NCI-H774 (cell line): ENCODE measurements at places on chromosomes 5 and 9.
A peak's percentile ranks its signal among the peaks of the same experiment; 100 is the strongest.

DNA sequence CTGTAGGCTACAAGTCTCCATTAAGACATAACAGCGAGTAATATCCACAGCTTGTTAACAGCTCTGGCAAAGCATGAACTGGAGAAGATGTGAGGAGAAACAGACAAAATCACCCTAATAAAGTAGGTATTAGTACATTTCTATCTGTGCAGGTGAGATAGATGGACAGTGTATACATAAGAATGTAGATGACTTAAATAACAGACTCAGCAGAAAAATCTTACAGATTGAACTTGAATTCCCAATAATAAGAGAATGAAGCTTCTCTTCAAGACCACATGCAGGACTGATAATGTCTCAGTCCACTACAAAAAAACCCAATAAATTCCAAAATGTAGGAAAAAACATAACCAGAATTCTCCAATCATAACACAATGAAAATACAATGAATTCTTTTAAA is 153.0 kb downstream of the IRX2 start:
- DNase-seq = no peak

DNA sequence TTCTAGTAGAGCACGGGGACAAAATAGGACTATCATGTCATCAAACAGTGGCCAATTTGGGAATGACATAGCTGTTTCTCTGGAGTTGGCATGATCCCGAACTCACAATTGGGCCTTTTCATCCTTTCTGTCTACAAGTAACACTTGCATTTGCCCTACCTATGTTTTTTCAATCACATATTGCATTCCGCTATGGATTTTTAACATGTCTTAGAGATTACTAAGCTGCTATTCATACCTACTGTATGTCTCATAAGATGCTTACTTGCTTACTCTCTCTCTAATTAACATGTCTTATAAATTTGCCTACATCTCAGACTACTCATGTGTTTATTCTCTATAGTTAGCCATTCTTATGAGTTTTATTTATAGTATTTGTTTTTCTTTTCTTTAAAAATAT is 341.2 kb upstream of the CTNND2 start:
- no peak for DNase-seq

DNA sequence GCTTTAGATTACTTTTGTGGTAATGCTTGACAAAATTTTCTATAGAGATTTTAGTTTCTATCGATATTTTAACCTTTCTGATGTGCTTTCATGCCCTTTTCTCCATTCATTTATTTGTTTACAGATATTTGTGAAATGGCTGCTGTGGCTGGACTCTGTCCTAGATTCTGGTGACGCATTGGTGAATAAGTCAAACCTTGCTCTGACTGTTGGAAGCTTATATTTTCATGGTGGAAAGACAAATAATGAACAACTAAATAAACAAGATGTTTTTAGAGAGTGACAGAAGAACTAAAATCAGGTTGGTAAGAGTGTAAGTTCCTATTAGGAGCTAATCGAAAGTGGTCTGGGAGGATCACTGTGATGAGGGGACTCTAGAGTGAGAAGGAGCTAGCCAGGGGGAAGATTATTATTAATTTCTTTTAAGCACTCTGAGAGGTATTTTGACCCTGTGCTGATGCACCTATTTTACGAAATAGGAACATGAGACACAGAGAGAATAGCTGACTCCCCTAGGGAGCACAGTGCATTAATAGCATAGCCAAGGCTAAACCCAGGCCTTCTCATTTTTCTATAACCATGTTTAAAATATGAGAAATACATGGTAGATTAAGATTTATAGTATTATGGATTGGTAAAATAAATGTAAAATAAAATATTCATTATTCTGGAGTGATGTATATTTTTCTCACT is 411.9 kb upstream of the ARRDC3 start:
- DNase-seq = no peak

DNA sequence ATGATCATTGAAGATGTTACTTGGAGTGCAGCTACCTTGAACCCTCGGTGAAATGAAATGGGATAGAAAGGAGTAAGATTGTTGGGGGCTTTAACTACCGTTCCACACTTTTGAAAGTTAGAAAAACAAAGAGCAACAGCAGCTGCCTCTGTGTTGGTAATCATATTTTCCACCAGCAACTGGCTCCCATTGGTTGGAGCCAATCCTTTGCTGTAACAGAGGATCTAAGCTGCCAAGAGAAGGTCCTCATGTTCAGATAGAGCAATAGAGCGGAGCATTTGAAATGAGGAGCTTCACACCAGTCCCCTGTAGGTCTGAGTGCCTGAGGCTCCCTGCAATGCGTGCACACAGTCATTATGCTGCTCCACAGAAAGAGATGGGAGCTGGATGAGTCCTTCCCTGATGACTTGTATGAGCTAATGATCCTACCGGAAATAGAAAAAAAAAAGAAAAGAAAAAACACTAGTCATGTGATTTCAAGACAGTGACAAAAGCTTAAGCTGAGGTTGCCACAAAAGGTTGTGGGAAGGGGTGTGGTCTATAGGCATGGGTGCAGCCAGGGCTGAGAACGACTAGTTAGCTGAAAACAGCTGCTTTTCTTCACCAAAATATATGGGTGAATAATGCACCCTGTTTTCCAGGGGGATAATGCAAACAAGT is 300.7 kb downstream of the MLLT3 start:
- DNase-seq = no peak

GRCh38 chr5:180592176-180592575 is 877 bp upstream of the SCGB3A1 start:
- no peak for DNase-seq

GRCh38 chr5:89293810-89294209 is 410.8 kb upstream of the MEF2C start:
- DNase-seq = no peak

GRCh38 chr5:36200513-36200912 is 41.2 kb downstream of the NADK2 start:
- DNase-seq = no peak

DNA sequence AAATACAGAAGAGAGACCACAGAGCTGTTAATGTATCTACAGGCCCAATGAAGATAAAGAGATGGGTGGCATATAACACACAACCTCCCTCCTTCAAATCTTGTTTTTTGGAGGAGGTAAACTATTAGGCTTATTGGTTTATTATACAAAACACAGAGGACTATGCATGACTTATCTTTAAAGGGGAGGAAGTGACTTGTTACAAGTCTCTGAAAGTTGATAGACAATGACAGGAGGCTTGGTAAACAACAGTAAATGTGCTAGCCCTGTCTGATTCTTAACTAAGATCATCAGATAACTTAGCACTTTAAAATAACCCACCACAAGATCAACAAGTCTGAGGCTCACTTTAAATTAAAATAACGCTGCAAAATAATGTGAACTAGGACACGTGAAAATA is 219.0 kb downstream of the MLLT3 start:
- DNase-seq = no peak

DNA sequence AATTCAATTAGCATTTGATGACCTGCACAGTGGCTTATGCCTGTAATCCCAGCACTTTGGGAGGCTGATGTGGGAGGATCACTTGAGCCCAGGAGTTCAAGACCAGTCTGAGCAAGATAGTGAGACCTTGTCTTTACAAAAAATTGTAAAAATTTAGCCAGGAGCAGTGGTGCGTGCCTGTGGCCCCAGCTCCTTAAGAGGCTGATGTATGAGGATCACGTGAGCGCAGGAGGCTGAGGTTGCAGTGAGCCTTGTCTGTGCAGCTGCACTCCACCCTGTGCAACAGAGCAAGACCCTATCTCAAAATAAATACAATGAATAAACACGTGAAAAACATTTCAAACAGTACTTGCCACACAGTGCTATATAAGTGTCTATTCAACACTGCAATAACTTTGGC is 4.2 kb downstream of the ABCA1 start:
- no peak for DNase-seq

DNA sequence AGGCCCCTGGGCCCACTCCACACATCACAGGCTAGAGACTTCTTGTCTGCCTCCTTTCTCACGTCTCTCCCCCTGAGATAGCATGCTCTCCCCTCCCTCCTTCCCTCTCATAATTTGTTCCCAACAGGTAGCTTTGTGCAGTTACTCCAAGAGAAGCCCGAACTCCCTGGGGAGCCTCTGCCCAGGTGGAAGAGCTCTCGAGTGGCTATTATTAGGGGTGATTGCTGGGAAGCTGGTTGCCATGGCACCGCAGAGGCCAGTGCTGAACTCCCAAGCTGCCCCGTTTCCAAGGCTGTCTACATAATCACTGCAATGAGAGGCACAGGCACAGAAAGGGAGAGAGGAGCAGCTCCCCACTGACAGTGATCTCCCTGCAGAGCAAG is 104.7 kb upstream of the GPR151 start:
- peak; percentile 79 for DNase-seq

DNA sequence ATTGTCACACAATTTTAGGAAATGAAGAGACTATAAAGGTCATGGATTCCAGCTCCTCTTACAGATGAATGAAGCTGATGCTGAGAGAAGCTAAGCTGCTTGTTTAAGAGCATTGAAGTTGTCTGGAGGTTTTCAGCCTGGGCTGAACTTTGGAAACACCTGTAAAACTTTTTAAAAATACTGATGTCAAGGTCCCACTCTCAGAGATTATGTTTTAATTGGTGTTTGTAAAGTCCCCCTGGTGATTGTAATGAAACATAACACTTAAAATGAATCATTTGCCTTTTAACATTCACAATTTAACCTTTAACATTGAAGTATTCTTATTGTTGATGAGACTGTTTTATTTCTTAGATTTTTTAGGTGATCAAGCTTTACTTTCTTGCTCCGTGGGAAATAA is 16.4 kb downstream of the RAD23B start:
- no peak for DNase-seq

GRCh38 chr5:145396888-145397287 is 438.3 kb downstream of the PRELID2 start:
- DNase-seq = no peak

GRCh38 chr9:122991370-122991830 is 42.1 kb upstream of the GPR21 start:
- peak; percentile 32 for DNase-seq

DNA sequence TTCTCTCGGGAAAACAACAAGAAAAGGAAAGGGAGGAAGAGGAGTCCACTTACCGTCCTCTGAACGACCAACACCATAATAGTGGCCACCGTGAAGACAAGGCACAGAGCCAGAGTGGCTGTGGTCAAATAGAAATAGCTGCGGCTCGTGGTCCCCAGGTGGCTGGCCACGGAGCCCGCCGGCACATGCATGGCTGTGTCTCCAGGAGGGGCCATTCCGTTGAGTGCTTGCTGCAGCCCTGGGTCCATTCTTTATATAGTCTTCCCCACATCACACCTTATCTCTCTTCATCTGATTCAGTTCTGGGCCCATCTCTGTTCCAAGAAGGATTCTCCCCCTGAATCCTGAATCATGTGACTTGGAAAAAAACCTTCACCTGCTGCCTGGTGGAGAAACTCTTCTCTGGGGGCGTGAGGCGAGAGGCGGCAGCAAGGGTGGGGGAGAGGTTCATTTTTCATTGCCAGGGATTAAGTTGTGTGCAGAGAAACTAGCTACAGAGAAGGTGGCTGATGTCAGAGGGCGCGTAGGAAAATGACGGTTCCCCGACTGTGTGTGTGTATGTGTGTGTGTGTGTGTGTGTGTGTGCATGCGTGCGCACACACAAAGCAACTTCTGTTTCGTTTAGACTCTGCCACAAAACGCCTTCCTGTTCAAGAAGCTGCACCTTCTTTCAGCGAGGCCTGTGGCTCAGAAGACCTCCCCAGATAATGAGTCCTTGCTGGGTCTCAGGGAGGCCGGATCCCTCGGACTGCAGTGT is at the start of gene TNFSF8:
TSS of gene TNFSF8 (minus strand) at position 536 of the 757 bp plus-strand sequence. CDS start at position 248, 288 bp downstream.
- no peak for DNase-seq

- DNase-seq = no peak
Observed at GRCh38 chr9:111896942-111897600, 457 bp downstream of the UGCG start.

GRCh38 chr9:3857091-3857490 is 331.3 kb upstream of the RFX3 start:
- no peak for DNase-seq

DNA sequence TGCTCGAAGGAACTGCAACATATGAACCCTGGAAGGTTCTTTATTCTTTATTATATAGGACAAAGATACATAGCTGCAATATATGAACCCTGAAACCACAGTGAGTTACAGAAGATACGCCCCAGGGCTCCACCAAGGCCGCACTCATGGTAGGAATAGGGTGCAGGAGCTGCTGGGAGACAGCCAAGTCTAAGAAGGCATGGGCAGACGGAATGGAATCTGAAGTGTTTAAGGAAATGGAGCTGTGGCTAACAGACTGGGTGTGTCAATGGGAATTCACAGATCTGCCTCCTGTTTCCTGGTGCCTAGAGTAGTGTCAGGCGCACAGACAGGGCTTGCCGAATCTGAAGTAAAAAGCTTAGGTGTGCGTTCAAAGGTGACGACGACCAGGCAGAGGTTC is 286.4 kb downstream of the DENND1A start:
- no peak for DNase-seq

- DNase-seq = peak; percentile 69
Observed at GRCh38 chr9:125904155-125904851, 157.1 kb downstream of the PBX3 start.

GRCh38 chr5:2335125-2335732 is 416.2 kb downstream of the IRX2 start:
- DNase-seq = no peak

GRCh38 chr9:96122751-96123150 is 179.2 kb downstream of the HSD17B3 start:
- no peak for DNase-seq

GRCh38 chr9:96136992-96137670 is 164.8 kb downstream of the HSD17B3 start:
- DNase-seq = no peak

- no peak for DNase-seq
Observed at GRCh38 chr5:7802855-7803254, 48.1 kb downstream of the CFAP90 start.

DNA sequence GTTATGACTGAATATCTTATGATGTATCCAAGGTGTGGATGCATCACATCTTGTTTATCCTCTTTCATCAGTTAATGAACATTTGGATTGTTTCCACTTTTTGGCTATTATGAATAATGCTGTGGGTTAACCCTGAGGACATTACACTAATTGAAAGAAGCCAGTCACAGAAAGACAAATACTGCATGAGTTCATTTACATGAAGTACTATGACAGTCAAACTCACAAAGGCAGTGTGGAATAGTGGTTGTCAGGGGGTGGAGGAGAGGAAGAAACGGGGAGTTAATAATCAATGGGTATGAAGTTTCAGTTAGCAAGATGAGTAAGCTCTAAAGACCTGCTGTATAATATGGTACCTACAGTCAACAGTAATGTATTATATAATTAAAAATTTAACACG is 409.4 kb upstream of the CTNND2 start:
- DNase-seq = no peak

DNA sequence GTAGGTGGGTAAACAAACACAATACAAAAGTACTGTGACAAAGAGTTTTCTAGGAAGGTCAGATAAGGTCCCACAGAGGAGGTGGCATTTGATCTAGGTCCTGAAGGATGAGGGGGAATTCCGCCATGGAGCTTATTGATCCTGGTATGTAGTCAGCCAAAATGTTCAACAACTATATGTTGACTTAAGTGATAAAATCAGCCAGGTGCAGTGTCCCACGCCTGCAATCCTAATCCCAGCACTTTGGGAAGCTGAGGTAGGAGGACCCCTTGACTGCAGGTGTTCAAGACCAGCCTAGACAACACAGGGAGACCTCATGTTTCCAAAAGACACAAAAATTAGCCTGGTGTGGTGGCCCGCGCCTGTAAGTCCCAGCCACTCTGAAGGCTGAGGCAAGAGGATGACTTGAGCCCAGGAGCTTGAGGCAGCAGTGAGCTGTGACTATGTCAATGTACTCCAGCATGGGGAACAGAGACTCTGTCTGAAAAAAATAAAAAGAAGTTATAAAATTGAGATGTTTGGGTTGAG is 46.4 kb upstream of the PLIN2 start:
- DNase-seq = no peak
